ENCODE measurements at places on chromosomes 5 and 9.

GRCh38 chr9:75002422-75003023 lies 25.6 kb downstream of the CARNMT1 start:
- no peak for DNase-seq

DNA sequence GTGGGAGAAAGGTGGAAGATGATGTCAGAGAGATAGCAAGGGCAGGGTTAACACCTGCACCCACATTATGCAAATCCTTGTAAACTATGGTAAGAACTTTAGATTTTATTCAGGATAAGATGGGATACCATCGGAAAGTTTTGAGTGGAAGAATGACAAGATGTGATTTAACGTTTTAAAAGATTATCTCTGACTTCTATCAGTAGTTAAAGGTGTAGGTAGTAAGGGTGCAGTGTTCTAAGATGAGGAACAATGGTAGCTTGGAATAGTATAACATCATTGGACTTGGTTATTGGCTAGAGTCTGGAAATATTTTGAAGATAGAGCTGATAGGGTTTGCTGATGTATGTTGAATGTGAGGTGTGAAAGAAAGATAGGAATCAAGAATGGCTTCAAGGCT lies 211.3 kb downstream of the CCDC171 start:
- DNase-seq, result no peak

- DNase-seq, result no peak
Observed at GRCh38 chr5:180328296-180329137, 24.6 kb downstream of the GFPT2 start.

DNA sequence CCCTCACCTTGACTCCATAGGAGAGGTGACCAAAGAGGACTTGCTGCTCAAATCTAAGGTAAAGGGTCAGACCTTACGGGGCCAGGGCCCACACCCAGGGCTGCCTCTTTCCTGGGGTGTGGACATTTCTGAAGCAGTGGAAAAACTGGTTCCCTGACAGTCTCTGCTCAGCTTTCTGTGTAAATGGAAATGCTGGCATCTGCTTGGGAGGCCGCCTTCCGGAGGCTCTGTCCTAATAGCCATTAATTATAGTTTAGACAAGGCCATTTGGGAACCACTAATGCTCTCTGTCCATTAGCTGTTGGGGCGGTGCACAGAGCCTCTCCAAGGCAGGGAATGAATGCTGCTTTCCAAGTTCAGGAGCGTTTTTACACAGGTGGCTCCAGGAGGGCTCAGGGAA lies 17.3 kb downstream of the USP20 start:
- DNase-seq, result no peak

DNA sequence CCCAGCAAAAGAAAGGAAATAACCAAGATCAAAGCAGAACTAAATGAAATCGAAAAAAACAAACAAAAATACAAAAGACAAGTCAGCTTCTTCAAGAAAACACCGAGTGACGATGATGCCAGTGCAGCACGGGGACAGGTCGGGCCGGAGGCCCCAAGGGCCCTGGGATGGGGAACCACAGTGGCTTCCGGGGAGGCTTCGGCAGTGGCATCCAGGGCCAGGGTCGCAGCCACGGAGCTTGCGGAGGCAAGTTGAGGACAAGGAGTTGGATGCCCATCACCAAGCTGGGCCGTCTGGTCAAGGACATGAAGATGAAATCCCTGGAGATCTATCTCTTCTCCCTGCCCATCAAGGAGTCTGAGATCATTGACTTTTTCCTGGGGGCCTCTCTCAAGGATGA lies 53.2 kb upstream of the WDR41 start:
- no peak for DNase-seq

DNA sequence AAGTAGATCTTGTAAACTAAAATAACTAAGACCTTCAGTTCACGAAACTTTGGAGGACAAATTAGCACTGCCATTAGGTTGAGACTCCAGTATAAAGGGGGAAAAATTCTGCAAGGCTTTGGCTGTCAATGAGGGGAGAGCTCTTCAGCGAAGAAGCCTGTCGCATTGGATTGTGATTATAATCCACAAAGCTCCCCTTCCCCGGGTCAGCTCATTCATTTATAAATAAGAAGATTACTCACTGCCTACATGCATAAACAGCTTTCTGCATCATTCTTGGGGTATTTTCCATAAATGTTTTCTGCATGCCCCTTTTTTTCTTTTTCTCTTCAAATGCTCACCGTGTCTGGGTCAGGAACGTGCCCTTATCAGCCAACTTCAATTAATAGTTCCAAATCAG lies 196.7 kb downstream of the EBF1 start:
- DNase-seq, result no peak

DNA sequence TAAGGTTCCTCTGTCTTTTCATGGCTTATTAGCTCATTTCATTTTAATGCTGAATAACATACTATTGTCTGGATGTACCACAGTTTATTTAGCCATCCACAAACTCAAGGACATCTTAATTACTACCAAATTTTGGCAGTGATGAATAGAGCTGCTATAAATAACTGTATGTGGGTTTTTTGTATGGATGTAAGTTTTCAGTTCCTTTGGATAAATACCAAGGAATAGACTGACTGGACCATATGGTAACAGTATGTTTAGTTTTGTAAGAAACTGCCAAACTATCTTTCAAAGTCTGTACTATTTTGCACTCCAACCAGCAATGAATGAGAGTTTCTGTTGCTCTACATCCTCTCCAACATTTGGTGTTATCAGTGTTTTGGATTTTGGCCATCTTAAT lies 38.7 kb downstream of the SCAMP1 start:
- no peak for DNase-seq

- DNase-seq, result peak; percentile 67
Observed at GRCh38 chr5:149641000-149641576, 59.8 kb downstream of the ARHGEF37 start.

DNA sequence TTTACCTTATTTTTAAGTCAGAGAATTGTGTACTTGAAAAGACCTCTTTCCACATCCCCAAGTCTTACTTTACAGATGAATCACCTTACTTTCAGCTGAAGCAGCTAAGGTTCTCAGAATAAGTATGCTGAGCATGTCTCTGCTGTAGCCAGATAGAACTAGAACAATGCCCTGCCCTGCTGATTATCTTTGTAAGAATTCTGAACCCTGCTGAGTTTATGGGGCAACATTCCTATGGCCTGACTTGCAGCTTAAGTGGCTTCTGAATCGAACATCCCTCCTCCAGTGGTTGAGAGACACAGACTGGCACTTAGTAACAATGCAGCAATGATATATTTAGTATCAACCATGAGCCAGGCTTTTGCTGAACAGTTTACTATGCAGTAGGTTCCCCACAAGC lies 592.0 kb upstream of the WWC1 start:
- peak; percentile 45 for DNase-seq

DNA sequence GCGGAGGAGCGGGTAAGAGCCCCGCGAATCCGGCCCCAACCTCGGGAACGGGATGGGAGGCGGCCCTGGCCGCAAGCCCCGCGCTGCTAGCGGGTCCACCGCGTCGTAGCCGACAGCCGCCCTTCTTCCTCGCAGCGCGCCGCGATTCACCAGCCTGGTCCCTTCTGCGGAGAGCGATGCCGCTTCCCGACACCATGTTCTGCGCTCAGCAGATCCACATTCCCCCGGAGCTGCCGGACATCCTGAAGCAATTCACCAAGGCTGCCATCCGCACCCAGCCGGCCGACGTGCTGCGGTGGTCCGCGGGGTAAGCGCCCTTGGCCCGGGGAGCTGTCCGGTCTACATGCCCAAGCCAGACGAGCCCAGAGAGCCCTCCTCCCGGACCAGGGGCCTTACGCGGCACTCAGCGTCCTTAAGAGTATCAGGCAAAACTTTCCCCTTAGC lies 335 bp downstream of the ROPN1L start:
- DNase-seq, result no peak

GRCh38 chr9:101705135-101705661 lies 33.2 kb downstream of the GRIN3A start:
- DNase-seq, result no peak

Data from brain pericyte (primary cell).